ENCODE measurements at places on chromosomes 3 and 15.

- DNase-seq = no peak
These were observed 135.1 kb upstream of the STRIT1 start for GRCh38 chr3:155428563-155428962.

DNA sequence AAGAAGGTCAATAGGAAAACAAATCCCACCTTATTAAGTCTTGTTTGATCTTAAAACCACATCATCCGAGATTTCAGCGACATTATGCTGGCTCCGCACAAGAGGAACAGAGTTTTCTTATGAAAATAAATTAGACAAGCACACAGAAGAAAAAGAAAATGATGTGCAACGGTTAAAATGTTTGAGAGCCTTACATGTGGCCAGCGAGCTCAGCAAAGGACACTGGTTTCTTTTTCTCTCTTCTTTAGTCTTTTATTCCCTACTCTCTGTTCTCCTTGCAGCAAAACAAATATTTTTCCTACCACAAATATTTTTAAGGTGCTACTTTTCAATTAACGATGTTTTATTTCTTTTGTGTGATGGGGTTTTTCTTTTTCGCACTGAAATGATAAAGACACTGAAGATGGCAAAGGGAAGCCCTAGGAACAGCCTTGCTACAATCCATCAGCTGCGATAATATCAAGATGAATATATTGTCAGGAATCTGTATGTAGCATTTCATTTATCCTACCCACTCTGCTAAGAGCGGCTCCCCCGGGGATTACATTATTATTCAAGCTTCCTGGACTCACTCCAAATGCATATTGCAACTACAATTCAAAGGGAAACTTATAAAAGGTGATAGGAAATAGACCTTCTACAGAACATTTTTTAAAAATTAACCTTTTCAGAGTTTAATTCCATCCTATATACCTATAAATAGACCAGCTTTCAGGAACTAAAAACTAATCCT, 72.9 kb downstream of the ANXA2 start:
- DNase-seq = no peak

- no peak for DNase-seq
These were observed 76.0 kb downstream of the FEM1B start for GRCh38 chr15:68353421-68354135.

DNA sequence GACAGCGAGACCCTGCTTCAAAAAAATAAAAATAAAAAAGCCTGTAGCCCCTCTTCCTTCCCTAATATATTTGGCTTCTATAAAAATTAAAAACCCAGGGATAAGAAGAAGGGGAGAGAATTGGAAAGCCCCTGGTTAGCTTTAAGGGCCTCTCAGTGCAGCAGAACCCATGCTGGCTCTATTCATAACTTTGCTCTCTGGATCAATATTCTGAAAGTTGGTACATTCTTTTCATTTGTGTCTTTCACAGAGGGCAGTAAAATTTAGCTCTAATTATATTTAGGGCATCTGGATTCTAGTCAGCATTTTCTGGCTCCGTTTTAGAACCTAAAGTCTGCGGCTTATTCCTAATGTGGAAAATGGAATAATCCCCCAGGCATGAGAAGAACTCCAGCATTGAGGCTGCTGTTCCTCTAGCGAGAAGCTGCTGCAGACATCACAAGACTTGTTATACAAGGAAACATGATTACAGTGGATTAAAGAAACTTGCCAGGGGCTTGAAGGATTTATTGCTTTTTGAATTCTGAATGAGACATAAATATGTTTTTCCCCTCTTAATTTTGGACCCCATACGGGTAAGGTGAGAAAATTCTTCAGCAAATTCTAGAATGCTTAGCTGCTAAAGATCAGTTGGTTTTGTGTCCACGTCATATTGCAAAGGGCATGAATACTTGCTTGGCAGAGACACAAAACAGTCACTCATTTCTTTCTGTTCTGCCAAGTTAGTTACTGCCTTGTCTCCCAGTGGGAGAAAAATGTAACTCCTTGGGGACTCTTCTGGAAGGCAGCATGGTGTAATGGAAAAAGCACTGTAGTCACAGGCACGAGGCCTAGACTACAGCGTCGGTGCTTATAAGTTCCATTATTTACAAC, 177.7 kb downstream of the VGLL4 start:
- DNase-seq = no peak

Data from amygdala (tissue), 56 donors.